ENCODE measurements at places on chromosomes 6 and 20.

GRCh38 chr20:40536808-40537207, 152.2 kb downstream of the MAFB start:
- DNase-seq = no peak

DNA sequence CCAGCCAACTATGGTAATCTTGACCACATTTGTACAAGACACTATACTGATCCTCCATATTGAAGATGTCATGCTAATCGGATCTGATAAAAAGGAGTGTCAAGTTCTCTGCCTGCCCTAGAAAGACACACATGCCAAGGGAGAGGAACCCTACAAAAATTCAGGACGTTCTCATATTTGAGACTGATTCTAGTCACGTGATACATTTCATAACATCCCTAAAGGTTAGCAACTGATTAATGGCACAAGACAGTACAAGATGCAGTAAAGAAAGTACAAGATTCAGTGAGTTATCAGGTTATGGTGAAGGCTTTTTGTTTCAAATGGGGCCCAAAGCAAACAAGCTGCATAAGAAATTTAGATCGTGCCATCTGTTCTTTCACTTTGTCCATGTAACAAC, 190.7 kb upstream of the MOCS1 start:
- no peak for DNase-seq

DNA sequence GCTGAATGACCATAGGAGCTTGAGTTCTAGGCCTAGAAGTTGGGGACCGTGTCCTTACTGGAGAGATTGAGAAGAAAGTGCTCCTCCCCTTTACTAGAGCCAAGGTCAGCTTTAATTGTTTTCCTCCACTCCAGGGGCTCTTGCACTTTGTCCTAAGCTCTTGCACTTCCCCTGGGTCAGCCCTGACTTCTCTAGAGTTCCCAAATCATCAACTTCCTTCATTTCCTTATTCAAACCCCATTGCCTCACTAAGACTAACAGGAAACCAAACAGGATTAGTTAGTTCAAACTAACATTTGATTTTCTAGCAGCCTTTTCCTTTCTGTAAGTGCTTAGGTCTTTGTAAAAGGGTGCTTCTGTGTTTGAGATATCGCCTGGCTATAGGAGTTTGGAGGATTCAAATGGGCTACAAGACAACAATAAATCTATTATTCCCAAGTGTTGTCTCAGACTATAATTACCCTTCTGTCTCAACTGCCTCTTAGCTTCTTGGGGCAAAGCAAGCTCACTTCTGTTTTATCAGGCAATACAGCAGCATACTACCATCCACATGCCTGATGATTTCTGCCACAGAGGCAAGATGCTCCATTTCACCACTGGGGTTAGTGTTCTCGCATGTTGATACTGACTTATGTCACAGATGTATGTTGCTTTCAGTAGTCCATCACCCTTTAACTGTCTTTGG, 12.8 kb upstream of the DTNBP1 start:
- DNase-seq = no peak

DNA sequence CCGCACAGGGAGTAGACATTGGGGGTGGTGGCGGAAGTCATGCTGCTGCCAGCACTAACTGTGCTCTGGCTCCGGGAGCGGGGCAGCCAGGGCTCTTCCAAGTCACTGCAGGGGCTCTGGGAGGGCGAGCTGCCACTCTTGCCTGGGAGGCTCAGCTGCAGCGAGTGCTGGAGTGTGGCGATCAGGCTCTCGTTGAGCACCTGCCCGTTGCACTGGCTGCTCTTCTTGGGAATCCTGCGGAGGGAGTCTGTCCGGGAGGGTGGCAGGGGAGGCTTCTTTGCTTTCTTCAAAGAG, 28.0 kb downstream of the HEBP2 start:
- no peak for DNase-seq

DNA sequence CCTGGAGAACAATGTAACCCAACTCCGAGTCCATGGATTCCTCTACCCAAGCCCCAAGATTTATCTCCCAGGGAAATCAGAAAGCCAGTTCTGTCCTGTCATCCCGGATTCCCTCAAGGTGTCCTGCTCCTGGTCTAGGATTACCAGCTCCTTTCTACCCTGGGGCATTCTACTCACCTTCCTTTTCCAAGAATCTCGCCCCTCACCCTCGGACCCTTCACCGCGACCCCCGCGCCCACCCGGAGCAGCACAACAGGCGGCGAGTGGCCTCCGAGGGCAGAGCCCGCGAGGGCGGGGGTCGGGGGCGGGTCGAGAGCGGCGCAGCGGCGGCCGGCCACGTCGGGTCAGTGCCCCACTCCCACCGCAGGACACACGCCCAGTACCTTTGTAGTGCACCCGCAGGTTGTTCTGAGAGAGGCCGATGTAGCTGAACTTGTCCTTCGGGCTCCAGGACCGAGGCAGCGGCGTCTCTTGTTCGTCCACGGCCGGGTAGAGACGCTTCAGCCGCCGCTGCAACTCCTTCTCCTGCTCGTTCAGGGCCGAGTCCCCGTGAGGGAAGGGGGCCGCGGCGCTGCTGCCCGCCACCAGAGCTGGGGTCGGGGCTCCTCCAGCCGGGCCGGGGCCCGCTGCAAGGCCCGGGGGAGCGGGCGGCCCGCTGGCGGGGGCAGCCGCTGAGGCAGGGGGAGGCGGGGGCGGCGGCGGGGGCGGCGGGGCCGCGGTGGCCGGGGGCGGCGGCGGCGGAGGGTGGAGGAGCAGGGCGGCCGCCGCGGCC, 897 bp downstream of the RANBP9 start:
- peak; percentile 78 for DNase-seq

- DNase-seq = no peak
Observed at GRCh38 chr6:23526526-23526925, 599.5 kb upstream of the NRSN1 start.

DNA sequence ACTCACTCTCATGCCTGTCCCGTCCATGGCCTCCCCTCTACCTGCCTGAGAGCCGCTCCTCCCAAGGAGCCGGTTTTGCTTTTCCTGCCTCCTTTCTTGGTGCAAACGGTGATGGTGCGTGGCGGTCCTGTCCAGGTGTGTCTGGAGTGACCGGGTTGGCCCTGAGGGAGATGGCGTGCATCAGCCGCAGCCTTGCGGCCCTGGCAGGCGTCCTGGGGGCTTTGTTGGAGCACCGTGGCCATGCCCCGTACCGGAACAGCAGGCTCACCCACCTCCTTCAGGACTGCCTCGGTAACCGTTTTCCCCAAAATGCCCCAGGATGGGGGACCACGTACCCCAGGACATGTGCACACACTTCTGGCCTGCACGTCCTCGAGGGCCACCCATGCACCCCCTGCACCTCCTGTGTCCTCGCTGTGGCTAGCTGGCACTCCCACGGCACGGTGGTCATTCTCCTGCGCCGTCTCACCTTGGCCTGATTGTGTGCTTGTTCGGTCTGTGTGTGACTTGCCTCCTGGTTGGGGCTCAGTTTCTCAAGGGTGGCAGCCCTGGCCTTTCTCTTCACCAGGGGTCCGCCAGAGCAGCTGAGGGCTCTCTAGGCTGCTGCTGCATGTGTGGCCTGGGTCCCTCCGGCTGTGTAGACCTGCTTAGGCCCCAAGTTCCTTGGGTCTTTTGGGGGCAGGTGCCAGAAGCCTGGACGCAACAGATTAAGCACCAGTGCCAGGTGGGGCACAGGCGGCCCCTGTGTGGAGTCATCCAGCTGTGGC, 36.4 kb downstream of the FRMD1 start:
- no peak for DNase-seq

All from activated CD8-positive, alpha-beta memory T cell treated with anti-CD3 and anti-CD28 coated beads for 24 hours (primary cell).